GM23338 (cell line): ENCODE measurements at places on chromosomes 12 and 14. TPM values are rescaled to one million over a fixed set of nuclear protein-coding genes. Genes with fewer than 3 reads are reported as not detected.

DNA sequence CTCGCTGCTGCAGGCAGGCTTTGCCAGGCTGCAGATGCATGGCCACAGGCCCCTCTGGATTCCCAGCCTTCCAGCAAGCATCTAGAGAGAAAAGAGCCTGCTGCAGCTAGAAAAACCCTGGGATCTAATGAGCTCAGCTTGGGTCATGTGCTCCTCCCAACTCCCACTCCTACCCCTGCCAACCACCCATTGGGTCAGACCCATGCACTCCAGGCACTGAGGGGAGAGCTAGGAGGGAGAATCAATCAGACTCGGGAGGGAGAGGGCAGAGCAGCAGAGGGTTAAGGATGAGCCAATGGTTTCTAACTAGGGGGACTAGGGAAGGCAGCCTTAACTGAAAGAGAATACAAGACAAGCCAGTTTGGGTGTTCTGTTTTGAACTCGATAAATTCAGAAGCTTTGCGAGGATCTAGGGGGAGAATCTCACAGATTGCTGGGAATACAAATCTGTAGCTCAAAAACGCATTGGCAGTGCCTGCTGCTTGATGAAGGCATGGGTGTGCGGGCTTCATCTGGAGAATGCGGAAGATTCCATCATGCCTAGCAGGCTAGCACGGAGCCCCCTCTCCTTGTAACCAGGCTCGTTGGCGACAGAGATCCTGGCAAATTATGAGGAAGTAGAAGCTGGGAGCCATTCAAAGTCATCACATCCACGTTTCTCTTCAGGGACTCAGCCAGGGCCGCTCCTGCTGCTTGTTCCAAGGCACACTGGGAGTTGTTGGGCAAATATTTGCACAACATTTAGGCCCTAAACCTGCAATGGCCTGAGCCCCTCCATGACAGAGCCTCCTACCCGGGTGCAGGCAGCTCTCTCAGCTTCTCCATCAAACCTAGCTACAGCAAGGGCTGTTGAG, 56.4 kb downstream of the VCPKMT start:
- DNase-seq, result no peak

Gene PPP2R5E
- total RNA-seq, result 45.5 and 52.2 TPM in 2 replicates

Gene EIF4B
- total RNA-seq, result 564 and 584 TPM in 2 replicates

Gene AQP2
- 0.07 TPM in 1 of 2 replicates, not detected in the other for total RNA-seq

Gene HECTD4
- total RNA-seq, result 29.9 and 36.9 TPM in 2 replicates

Gene RAPGEF3
- 10.4 and 11.8 TPM in 2 replicates for total RNA-seq

- DNase-seq, result peak; percentile 82
Observed at GRCh38 chr12:108884116-108885012, 4.5 kb downstream of the DAO start.

GRCh38 chr12:22257100-22257499, 77.4 kb downstream of the ST8SIA1 start:
- no peak for DNase-seq

Gene EPYC
- not detected in 2 replicates for total RNA-seq

DNA sequence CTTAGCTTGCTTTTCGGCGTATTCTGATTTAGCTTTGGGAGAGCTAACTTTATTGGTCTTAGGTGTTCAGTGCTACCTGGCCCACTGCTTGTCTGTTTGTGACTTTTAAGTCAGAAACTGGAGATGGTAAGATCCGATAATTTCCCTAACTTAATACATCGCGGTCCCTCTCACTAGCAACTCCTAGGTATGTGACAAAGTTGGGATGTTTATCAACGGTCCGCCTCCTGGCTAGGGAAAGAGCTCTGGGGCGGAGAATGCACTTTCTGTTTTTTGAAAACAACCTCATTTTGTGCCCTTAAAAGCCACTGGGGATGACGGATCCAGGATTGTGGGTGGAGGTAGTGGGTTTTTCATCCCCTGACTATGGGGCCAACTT, 1.2 kb downstream of the CDKN1B start:
- no peak for DNase-seq

Gene LRRC10
- total RNA-seq, result not detected in 2 replicates

DNA sequence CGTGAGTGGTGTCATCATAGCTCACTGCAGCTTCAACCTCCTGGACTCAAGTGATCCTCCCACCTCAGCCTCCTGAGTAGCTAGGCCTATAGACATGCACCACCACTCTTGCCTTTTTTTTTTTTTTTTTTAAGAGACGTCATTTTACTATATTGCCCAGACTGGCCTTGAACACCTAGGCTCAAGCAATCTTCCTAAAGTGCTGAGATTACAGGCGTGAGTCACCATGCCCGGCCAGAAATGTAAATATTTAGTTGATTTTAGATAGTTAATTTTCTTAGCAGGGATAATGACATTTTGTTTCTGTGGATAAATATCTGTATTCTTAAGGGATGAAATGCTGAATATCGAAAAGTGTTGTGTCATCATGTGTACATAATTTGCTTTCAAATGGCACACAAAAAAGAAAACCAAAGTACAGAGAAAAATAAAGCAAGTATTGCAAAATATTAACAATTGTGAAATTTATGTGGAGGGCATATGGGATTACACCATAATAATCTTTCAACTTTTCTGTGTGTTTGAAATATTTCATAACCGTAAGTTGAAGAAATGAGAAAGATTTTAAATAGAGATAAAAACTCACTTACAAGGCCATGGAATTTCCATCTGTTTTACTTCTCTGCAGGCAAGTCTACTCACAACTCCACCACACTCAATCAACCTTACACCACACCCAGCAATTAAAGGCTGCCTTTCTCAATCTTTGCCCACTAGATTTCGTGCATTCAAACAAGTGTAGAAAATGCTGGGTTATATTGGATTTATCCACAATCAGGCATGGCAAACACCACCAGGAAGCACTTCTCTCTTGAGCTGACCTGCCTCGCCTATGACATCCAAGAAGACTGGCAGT, 93.7 kb downstream of the SPTSSA start:
- no peak for DNase-seq

GRCh38 chr14:45686771-45687170, 433.8 kb upstream of the MIS18BP1 start:
- DNase-seq, result no peak

GRCh38 chr12:77754086-77754485, 76.6 kb upstream of the NAV3 start:
- no peak for DNase-seq

Gene KLHDC1
- 4.0 TPM in 1 of 2 replicates, not detected in the other for total RNA-seq
